NCI-H2081 (cell line): ENCODE measurements at places on chromosomes 5 and 9.
A peak's percentile ranks its signal among the peaks of the same experiment; 100 is the strongest.

- no peak for DNase-seq
Measured at GRCh38 chr9:87195306-87195705, 248.0 kb upstream of the GAS1 start.

DNA sequence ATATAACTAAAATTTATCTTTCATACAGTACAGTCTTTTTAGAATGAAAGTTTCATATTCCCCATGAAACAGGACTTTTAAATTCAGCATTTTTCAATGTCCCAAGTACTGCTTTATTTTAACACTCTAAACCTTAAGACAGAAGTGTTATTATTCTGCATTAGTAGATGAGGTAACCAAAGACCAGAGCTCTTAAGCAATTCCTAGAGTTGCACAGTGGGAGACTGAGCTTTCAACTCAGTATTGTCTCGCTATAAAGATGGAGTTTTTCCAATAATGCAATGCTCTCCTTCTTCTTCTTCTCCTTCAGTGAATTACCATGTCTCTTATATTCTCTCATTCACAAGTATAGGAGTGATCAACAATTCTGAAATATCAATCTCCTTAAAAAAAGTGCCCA is 479.7 kb downstream of the CETN3 start:
- no peak for DNase-seq

- DNase-seq: no peak
Measured at GRCh38 chr5:458547-459353, 15.8 kb downstream of the EXOC3 start.

- DNase-seq: peak; percentile 91
Measured at GRCh38 chr5:36730537-36731216, 124.3 kb downstream of the SLC1A3 start.

- no peak for DNase-seq
Measured at GRCh38 chr9:123571240-123571639, 215.2 kb downstream of the CRB2 start.

- no peak for DNase-seq
Measured at GRCh38 chr5:32683125-32683524, 28.0 kb upstream of the NPR3 start.

DNA sequence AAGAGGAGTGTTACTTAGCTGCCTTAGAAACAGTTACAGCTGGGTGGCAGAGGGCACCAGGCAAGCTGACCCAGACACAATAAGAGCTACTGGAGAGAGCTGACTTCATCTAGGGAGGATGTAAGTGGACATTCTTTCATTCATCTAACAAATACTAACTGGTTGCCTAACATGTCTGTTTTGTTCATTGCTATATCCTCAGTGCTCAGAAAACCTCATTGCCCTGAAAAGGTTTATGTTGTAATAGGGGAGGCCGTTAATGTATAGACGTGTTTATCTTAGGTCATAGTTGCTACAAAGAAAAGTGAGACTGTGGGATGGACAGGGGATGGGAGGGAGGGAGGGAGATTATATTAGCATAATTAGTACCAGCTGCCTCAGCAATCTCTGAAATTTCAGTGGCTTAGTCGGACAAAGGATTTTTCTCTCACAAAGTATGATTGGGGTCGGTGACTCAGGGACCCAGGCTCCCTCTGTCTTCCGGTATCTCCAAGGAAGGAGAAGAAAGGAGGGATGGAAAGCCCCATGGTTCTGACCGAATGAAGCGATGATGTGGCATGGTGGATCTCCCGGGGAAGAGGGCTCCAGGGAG is 2.6 kb upstream of the SNX18 start:
- no peak for DNase-seq

GRCh38 chr5:172785429-172786088 is 14.6 kb upstream of the DUSP1 start:
- DNase-seq: no peak

DNA sequence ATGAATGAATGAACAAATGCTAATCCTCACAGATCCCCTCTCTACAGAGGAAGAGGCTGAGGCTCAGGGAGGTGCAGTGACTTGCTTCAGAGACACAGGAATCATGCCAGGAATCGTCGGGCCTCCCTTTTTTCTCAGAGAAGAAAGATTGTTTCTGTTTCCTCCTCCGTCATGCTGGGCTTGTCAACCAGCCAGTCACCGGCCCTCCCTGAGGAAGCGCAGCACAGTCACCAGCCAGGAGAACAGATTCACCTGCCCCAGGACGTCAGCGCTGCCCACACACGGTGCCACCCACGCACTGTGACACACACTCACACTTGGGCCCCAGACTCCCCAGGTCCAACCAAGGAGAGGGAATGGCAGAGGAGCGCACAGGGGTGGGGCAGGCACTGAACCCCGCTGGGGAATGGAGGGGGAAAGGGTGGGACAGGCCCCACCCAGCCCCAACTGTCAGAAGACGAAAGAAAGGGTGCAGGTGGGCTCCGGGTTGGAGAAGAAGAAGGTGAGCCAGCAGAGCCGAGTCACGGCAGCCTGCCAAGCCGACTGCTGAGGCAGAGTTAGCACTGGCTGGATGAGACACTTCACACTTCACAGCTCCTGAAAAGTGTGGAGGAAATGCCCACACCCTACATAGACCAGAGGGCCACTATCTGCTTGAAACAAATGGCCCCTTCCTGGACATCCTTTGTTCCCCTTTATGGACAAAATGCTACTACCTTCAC is 13.8 kb upstream of the ERGIC1 start:
- DNase-seq: no peak

DNA sequence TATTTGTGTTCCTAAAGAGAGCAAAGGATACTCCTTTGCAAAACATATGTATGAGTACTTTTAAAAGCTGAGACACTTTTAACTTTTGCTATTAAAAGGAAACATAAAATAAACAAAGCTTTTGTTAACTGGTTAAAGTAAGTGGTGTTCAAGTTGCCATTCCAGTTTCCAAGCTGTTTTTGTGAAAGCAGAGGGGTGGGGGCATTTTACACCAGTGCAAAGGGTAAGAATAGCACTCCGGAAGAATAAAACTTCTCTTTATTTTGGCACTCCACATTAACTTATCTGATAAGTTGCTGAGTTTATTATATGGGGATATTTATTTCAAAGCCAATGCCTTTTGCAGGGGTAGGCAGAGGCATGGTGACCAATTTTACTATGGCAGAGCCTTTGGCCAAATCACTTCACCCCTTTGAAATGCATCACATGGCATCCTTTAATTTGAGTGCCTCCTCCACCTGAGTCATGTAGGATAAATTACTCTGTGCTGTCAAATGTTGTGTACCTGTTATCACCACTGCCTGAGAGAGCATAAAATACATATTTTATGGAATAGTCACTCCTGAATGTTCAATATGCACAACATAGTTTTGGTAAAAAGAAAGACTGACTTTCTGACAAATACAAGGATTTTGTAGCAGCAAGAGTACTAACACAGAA is 62.9 kb downstream of the MLLT3 start:
- no peak for DNase-seq

DNA sequence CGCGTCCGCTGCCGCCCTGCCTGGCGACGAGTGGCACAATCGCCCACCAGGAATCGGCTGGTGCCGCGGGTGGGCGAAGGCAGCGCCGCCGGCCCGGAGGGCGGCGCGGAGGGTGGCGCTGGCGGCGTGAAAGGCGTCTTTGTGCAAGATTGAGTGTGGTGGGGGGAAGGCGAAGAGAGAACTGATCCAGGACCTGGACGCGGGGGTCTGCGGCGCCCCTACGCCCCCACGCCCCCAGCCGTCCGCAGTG is 4.6 kb upstream of the RGMB start:
- no peak for DNase-seq

DNA sequence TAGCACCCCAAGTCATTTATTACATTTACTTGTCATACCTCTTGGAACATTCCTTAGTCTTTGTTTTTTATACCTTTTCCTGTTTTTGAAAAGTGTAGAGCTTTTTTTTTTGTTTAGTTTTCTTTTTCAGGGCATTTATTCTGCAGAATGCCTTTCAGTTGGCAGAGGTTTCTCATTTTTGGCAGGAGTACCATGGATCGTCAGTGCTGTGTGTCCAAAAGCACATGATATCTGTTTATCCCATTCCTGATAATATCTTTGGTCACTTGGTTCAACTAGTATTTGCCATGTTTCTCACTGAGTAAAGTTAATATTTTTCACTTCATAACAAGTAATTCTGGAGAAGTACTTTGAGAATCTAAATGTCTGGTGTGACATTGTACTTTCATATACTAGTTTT is 10.7 kb downstream of the OGN start:
- no peak for DNase-seq

DNA sequence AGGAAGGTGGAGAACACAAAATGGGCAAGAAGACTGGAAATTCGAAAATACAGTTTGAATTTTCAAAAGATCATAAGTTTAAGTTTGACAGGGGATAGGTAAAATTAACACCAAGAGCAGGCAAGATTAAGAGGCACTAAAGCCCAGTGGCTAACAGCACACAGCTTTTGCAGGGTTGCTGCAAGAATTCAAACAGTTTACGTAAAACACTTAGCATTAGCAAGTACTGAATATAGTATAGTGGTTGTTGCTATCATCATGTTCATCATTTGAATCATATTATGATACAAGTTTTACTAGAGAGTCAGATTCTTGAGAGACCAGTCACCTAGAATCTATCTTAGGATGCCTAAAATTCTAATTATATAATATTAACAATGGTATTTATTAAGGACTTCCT is 61.2 kb upstream of the IFNK start:
- DNase-seq: no peak

- DNase-seq: no peak
Measured at GRCh38 chr5:180824630-180825476, 22.2 kb upstream of the MGAT1 start.

GRCh38 chr5:179612577-179613459 is 10.7 kb downstream of the HNRNPH1 start:
- DNase-seq: no peak

GRCh38 chr9:126952205-126952977 is 37.8 kb downstream of the RALGPS1 start:
- no peak for DNase-seq

- no peak for DNase-seq
Measured at GRCh38 chr5:175747539-175748060, 89.7 kb downstream of the HRH2 start.

DNA sequence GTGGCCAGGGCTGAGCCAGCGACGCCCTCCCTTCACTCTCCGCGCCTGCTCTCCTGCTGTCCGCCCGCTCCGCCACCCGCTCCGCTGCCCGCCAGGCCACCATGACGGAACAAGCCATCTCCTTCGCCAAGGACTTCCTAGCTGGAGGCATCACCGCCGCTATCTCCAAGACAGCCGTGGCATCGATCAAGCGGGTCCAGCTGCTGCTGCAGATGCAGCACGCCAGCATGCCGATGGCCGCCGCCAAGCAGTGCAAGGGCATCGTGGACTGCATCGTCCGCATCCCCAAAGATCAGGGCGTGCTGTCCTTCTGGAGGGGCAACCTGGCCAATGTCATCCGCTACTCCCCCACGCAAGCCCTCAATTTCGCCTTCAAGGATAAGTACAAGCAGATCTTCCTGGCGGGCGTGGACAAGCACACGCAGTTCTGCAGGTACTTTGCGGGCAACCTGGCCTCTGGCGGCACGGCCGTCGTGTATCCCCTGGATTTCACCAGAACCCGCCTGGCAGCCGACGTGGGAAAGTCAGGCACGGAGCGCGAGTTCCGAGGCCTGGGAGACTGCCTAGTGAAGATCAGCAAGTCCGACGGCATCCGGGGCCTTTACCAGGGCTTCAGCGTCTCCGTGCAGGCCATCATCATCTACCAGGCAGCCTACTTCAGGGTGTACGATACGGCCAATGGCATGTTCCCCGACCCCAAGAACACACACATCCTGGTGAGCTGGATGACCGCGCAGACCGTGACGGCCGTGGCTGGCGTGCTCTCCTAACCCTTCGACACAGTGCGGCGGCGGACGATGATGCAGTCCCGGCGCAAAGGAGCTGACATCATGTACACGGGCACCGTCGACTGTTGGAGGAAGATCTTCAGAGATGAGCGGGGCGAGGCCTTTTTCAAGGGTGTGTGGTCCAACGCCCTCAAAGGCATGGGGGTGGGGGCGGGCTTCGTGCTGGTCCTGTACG is 1130.4 kb upstream of the ACO1 start:
- DNase-seq: no peak

DNA sequence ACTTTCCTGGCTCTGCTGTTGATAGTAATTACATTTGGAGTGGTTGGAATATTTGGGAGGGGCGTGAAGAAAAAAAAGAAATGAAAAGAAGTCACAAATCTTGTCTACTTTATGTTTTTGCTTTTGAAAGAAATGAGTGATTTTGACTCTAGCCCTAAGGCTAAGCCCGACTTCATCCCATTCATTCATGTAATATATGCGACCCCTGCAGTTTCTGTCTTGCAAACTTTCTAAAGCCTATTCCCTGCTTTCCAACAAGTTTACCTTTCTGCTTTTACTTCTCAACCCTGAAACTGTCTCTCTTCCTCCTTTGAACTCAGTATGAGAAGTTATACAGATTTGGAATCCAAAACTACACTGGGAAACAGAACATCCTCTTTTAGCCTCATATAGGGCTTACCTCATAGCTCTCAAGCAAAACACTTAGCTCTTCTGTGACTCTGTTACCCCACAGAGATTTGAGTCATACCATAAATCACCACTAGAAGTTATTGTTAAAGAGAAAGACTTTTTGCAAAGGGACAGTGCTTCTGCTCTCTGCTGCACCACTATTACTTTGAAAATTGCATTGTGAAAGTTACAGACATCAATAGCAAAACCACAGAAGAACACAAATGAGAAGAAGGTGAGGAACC is 1.6 kb downstream of the CFAP95 start:
- no peak for DNase-seq

DNA sequence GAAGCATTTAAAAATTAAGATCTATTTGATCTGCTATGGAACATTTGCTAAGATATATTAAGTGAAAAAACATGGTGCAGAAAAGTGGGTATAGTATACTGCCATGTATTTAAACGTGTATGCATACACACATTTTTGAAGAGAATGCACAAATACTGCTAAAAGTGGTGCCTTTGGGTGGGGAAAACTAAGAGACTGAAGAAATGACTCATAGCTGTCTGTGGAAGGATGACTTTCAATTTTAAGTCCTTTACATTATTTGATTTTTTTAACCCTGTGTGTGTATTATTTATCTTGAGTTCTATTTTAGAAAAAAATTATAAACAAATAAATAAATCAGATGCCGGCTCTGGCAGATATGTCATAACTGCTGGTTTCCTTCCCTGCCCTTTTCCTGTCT is 120.7 kb upstream of the SLIT3 start:
- no peak for DNase-seq

- DNase-seq: no peak
Measured at GRCh38 chr5:82924226-82925060, 152.8 kb downstream of the TMEM167A start.

GRCh38 chr5:16593628-16594027 is 23.2 kb downstream of the RETREG1 start:
- no peak for DNase-seq

GRCh38 chr9:136650648-136651047 is 12.1 kb upstream of the EGFL7 start:
- no peak for DNase-seq

- no peak for DNase-seq
Measured at GRCh38 chr5:98899456-98899855, 29.4 kb downstream of the CHD1 start.
